ENCODE measurements at places on chromosomes 3 and 15.

DNA sequence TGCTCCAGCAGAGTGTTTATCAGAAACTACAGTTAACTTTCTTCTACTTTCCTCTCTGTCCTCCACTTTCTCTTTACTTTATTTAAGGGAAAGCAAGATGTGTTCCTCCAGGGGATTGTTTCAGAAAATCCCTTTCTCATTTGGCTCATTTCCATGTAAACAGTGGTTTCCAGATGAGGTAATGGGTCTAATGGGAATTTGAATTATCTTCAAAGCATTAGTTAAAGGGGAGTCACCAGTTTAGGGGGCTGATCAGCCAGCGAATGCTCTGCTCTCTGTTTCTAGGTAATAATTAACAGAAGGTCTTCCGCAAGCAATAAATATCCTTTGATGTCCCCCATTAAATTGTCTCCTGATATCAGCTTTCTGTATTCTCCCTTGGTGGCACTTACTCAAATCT lies 30.4 kb upstream of the ZNF639 start:
- DNase-seq: no peak

DNA sequence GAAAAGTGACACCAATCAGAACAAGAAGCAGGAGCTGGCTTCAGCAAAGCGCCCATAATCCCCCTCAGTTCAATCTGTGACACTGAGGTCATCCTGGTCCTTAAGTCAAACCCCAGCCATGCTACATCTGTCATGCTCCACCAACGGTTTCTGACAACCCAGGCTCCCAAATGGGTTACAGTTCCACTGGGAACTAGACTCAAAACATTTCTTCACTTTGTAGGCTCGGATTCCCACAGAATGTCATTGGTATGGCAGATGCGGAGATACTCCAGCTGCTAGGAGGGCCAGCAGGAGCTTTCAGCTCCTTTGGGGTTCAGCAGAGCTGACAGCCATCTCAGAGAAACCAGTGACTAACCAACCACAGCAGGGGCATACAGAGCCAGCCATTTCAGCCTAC lies 48.9 kb downstream of the SUMF1 start:
- no peak for DNase-seq

- no peak for DNase-seq
Measured at GRCh38 chr3:195809796-195810454, 1.8 kb downstream of the MUC4 start.

- DNase-seq: no peak
Measured at GRCh38 chr15:40769274-40770146, at the start of gene C15orf62. TSS of gene C15orf62 (plus strand) at chr15:40769980. CDS start at chr15:40770496, 516 bp downstream.

DNA sequence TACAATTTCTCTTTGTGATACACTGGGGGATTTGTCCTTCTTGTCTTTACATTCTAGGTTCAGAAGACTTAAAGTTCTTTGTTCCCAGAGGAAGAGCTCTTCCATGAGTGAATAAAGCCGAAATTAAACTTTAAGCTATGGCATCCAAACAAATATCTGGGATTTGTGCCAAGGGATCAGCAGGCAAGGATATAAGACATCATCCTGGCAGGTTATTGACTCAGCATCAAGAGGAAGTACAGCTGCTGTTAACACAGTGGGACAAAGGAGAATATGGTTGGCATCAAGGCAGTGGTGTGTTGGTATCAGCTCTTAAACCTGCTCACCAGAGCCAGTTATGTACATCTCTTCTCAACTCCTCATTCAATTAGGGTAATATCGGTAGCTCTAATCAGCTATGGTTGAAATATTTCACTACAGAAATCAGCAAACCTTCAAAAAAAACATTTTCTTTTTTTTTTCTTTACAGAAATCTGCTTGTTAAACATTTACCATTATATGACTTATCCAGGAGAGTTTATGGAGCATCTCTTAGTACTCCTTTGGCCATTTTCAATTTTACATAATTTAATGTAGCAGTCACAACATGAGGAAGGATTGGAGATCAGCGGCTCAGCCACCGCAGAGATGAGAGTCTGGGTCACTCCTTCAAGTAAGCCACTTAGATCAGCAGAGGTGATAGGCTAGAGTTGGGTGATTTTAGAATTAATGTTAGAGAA lies 1198.6 kb upstream of the EPHA6 start:
- DNase-seq: no peak

GRCh38 chr3:150074697-150075416 lies 104.2 kb upstream of the PFN2 start:
- no peak for DNase-seq

GRCh38 chr3:71438904-71439303 lies 144.6 kb downstream of the FOXP1 start:
- no peak for DNase-seq

DNA sequence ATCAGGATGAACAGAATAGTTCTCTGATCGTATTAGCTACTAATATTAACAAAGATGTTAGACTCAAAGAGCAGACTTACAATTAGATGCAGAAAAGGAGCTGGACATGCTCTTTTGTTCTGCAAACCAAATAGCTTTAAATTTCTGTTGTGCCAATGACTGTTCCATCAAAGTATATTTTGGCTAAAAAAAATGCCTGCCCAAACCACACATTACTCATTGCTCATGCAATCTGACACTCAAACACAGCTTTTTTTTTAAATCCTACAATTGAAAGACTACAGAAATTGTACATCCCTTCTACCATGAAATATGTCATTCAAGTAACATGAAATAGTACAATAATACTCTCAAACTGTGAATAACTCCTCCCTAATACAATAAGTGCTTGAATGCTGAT lies 48.6 kb downstream of the SHOX2 start:
- no peak for DNase-seq

DNA sequence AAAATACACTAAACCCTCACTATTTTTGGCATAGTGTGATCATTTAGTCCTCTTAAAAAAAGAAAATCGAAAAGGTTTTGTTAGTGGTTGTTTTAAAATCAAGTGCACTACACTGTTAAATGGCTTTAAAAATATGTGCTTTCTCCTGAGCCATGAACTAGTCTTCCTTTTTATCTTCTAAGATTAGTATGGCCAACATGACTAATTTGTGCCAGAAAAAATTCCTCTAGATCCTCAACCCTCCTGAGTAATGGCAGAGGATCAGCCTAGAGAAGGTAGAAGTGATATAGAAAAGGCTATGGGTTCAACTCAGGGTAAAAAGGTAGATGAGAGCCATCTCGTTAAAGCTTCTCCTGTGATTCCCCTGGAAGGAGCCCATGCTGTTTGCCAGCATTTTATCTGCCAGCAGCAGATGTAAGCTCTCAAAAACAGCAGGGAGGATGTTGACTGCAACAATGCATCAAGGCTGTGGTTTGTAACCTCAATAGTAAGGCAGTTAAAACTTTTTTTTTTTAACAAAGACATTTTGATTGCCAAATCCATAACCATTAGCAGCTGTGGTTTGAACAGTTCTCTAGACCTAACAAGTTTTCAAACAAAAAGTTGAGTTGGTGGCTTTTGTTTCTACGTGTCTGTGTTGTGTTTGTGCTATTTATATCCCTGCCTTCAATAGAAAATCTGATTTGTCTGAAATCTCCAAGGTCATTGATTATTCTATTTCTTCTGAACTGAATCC lies 30.2 kb upstream of the ZNF609 start:
- DNase-seq: peak; percentile 88

DNA sequence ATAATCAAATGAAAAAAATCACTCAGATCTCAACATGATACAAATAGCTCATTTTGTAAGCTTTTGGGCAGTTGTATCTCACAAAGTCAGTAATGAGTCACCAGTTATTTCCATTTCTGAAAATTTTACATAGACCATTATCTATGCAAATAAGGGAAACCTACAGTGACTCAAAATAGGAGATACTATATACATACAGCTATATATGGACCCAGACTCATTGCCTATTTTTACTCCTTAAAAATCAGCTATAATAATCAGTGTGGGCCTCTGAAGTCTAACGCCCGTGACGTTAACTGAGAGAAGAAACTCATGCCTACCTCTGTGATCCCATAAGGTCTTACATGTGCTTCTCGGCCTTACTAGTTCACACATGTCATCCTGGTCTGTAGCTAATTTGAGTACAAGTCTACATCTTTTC lies 31.6 kb downstream of the LRIG1 start:
- DNase-seq: no peak

GRCh38 chr3:150454622-150455021 lies 46.5 kb downstream of the TSC22D2 start:
- DNase-seq: no peak

DNA sequence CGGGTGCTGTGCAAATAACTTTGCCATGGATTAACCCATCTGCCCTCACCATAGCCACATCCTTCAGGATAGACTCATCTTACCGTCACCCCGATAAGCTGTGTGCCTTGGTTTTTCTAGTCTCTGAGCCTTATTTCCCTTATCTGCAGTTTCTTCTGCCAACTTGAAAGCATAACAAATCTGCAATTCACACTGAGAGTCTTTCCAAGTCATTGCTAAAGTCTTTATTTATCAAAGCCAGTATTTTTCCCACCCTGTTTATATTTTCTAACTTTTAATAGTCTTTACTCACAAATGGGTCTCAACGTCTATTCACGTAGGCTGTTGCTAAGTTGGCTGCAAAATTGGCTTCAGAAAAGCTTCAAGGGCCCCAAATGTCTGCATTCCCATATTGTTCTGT lies 61.6 kb upstream of the SUCLG2 start:
- DNase-seq: no peak

GRCh38 chr3:2458816-2459215 lies 360.1 kb downstream of the CNTN4 start:
- DNase-seq: no peak

GRCh38 chr3:12822725-12823373 lies 18.5 kb downstream of the RPL32 start:
- DNase-seq: no peak

DNA sequence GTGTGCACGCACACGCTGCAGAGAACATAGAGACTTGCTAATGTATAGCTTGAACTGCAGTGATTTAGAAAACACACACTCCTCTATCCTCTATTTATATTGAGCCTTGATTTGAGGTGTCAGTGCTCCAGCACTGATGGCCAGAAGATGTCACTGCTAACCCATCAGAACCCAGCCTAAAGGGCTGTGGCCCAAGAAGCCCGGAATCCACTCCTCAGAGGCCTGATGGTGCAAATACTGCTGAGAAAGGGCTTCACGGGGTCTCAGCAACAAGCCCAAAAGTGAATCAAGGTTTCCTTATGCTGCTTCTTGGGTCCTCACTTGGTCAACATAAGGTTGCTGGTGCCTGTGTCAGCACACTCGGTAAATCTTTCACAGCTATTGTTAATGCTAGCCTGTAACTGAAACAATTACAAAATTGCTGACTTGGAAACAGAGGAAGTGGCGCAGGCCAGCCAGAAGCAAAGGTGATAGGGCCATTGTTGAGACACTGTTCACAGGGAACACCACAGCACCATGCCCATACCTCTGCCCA lies 60.3 kb downstream of the HEG1 start:
- peak; percentile 63 for DNase-seq

GRCh38 chr3:132254076-132254755 lies 63.0 kb upstream of the ACP3 start:
- DNase-seq: no peak

GRCh38 chr15:69475769-69476358 lies 23.2 kb downstream of the RPLP1 start:
- peak; percentile 61 for DNase-seq
